ENCODE measurements at places on chromosomes 5 and 9.

DNA sequence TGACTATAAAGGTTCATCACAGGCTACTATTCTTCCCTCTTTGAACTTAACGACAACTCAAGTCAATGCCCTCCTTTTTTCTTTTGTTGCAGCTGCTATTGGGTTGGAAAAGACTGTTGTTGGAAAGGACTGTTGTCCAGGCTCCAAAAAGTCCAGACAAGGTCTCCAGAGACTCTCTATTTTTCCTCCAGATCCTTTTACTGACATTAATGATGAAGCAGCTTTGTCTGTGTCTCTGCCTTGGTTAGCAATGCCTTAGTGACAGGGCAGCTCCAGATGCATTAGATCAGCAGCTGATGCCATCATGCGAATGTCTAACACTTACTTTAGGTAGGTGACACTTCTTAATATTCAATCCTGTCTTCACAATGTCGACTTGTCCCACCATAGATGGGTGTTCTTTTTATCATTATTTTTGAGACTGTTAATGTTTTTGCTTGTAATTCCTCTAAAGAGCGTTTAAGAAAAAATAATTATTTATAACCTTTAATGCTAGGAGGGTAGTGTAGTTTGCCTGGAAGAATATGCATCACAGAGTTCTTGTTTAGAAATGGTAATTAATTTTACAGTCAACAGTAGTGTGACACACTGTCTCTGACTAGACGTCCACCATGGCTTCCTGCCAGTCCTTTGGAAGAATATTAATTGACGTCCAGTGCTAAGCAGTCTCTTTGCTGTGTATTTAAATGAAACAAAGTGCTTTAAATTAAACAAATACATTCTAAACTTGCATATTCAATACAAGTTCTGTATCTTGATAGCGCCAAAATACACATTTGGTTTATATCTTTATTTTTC lies 492.2 kb downstream of the NR2F1-AS1 start:
- DNase-seq: no peak

DNA sequence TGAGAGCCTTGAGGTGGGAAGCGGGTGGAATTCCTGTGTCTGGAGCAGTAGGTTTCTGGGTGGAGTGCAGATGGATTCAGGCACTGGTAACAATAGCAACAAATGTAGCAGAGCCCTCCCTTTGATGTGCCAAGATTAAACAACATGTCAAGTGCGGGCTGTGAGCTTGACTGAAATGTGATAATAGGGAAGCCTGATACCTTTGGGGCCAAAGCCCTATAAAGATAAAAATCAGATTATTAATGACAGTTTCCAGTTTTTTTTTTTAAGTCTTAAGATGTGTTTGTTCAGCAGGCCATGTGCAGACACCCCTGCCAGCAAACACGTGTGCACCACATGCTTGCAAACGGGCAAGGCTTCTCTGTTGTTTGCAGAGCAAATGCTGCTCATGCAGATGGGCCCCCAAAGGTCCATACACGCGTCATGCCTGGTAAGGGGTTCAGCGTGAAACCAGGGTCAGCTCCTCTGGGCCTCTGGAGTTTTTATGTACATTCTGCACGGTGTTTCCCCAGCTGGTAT lies 193.2 kb downstream of the GADD45G start:
- no peak for DNase-seq

GRCh38 chr9:89376741-89377351 lies 58.5 kb downstream of the SECISBP2 start:
- no peak for DNase-seq

DNA sequence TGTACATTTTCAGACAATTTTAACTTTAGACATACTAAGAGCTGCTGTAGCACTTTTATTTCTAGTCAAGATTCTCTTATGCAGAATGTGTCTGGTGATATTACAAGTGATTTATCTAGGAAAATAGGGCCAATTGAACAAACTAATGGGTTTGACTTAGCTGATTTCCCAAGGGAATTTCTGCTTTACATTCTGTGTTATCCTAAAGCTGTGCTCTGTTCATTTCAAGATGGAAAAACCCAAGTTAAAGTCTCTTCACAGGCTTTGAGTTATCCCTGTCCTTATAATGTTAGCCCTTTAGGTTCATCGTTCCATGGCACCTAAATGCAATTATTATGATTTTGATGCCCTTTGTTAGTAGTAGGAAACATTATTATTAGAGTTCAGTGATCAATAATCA lies 704.9 kb upstream of the CDH18 start:
- DNase-seq: no peak

- no peak for DNase-seq
Observed at GRCh38 chr5:9467199-9468059, 78.4 kb downstream of the SEMA5A start.

- no peak for DNase-seq
Observed at GRCh38 chr9:546235-546634, 295.3 kb upstream of the DMRT1 start.

DNA sequence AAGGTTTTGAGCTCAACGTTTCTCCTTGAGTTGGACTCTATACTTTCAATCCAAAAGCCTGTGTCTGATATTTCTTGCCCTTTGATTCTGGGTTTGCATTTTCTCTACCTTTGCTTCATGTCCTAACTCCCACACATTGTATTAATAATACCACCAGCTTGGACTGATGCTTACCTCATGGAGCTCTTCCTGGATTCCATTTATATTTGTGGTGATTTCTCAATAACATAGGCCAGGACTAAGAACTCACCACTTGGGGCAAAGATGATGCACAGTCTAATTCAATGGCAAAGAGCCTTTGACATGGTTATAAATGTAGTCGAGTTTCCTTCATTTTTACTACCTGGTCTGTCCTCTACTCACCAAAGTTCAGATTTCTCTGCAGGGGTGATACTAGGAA lies 27.5 kb upstream of the EFNA5 start:
- no peak for DNase-seq

DNA sequence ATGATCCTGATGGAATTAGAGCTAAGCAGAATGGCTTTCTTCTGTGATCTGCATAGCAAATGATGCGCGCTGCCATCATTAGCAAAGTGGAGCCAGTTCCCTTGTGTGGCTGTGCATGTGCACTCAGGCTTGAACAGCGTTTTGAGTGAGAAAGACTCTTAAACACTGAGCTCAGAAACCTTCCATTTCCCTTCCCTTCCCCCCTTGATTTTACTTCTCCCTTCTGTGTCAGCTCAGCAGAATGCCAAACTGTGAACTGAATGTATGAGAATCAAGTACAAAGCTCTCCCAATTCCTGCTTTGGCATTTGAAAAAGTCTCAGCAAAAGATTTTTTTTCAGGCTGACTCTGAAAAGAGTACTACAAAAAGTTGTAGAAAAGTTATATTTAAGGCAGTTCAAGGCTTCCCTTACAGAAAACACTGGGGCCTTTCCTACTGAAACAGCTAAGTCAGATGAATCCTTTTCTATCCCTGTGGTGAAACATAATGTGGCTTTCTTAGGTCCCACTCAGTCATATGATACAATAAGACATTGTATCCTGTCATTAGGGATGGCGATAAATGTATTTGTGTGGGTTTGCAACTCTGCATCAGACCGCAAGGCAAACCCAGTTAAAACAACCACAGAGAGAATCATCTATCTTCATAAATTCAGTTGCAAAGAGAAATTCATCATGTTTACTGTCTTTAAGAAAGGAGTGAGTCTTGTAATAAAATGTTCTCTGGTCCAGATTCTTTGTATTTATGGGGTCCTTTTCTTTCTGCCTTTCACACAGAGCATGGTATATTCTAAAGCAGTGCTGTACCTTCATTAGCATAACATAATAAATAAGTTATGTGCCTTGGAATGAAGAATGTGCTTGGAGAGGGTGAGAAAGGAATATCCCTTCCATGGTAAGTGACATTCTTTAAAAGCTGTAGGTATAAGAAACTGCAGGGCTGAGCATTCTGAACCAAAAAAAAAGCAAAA lies 222.6 kb downstream of the CAAP1 start:
- no peak for DNase-seq

GRCh38 chr5:96562614-96563013 lies 99.6 kb upstream of the CAST start:
- no peak for DNase-seq

- no peak for DNase-seq
Observed at GRCh38 chr5:174575043-174575442, 149.3 kb upstream of the MSX2 start.

DNA sequence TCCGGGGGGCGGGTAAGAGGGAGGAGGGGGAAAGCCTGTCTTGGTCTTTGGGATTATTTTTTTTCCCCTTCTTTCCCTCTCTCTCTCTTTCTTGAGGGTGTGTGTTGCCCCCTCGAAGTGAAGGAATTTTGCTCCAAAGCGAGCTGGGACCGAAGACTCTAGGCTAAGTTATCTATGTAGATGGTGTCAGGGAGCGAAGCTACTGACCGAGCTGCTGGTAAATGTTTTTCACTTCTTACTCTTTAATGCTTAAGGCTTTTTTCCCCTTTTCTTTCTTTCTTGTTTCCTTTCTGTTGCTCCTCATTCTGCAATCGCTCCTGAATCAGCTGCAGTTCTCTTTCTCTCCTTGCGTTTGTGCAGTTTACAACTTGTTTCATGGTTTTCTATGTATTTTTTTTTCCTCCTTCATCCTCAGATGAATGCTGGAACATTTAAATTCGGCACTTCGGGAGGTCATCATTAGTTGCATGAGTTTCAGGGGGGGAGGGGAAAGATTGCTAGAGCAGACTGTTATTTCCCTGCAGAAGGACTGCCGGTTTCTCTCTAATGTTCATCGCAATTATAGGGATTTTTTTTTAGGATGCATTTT lies 1312.0 kb upstream of the WWC1 start:
- DNase-seq: no peak
